Left lung (tissue), 14 donors: ENCODE measurements at places on chromosomes 3 and 15. TPM values are rescaled to one million over a fixed set of nuclear protein-coding genes. Genes with fewer than 3 reads are reported as not detected.

- DNase-seq: no peak
These were observed 204.1 kb upstream of the SUCLG2 start for GRCh38 chr3:67858492-67858891.

- no peak for DNase-seq
These were observed 3.0 kb downstream of the BMF start for GRCh38 chr15:40105517-40106202.

DNA sequence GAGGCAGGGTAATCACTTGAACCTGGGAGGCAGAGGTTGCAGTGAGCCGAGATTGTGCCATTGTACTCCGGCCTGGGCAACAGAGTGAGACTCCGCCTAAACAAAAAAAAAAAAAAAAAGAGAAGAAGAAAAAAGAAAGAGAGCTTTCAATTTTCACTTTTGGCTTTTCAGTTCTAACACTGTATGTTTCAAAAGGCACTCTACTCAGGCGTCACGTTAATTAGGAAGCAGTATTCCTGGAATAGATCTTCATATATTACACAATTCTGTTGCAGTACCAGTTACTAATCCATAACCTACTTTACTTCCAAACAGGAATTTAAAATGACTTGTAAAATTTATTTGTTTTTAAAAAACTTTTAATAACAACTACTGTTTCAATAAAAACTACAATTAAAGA is 131.7 kb upstream of the PLXND1 start:
- no peak for DNase-seq

- DNase-seq: no peak
These were observed 973.6 kb downstream of the EPHA3 start for GRCh38 chr3:90080988-90081387.

The STRA6 gene
- total RNA-seq: 0.38 TPM

The CLDN18 gene
- 66.8 TPM for total RNA-seq

- DNase-seq: no peak
These were observed 114.6 kb downstream of the SLCO3A1 start for GRCh38 chr15:91967935-91968606.

GRCh38 chr3:197248341-197248740 is 50.1 kb downstream of the DLG1 start:
- DNase-seq: no peak

GRCh38 chr3:17013571-17013970 is 128.8 kb downstream of the PLCL2 start:
- DNase-seq: no peak

The LRRIQ4 gene
- 0.18 TPM for total RNA-seq

The IL17RD gene
- total RNA-seq: 1.1 TPM

DNA sequence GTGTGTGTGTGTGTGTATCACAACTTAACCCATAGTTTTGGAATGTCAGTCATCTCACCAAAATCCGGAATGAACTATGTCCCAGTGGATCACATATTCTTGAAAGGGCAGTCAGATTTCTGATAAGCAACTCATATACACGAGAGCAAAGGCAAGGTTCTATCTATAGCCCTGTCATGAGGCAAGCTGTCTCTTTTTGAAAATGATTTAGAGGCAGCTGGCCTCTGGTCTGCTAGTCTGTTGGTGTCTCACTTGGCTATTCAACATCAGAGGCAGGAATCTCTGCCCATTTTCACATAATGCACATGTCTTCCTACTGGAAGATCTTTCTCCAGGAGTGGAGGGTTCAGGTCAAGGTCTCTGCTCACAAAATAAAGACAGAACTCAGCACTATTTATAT is 79.8 kb downstream of the CNTN6 start:
- DNase-seq: no peak
